ENCODE measurements at places on chromosomes 13 and 19.

- no peak for DNase-seq
These were observed 291.9 kb downstream of the PCDH20 start for GRCh38 chr13:61123538-61124289.

- no peak for DNase-seq
These were observed 780 bp upstream of the GTF2F2 start for GRCh38 chr13:45119469-45119990.

DNA sequence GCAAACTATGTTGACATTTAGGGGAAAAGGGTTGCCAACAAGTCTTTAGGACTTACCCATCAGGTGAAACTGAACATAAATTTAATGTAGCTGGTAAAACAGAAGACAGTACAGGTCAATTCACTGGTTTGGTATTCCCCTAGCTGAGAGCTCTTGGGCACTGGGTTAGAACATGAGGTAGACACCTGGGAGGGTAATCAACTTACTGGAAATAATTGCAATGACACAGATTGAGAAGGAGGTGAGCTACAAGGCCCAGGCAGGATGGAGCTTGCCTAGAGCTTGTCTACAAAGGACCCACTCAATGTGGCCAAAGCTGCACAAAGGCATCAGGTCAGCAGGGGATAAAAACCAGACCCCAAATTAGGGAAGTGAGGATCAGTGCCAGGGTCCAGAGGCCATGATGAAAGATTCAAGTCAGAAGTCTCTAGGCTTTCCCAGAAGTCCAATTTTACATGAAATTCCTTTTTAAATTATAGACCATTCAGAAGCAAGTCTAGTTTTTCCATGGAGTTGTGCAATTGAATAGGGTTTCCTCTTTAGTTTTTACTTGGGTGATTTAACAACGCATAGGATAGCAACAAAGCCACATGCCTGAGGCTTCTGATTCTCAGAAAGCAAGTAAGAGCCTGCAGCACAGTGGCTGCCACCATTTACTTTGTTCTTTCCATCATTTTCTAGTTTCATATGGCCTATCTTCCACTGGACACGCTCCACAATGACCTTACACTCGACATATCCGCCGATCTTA is 194.0 kb downstream of the NDFIP2 start:
- DNase-seq: no peak

DNA sequence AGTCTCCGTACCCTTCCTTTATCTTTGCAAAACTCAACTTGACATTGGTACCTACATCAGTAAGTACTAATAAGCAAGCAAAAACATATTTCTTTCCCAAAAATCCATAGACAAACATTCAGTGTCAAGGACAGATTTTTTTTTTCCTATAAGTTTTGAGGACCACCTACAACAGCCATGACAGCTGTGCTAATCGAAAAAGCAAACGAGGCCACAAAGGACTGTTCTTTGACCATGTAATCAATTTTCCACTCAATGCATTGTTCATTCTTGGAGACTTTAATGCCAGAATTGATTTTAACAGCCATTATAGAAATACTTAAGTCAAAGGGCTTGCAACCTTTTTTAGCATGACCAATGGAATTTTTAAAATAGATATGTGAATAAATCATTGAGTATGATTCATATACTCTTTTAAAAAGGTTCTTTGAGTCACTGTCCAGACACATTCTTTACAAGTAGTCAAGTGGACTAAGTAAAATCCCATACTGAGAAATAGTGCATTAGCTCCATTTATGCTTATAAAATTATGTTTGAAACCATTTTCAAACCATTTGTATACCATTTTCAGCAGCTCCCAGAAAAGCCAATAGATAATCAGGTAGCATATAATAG is 323.9 kb downstream of the MZT1 start:
- no peak for DNase-seq

- DNase-seq: peak; percentile 76
These were observed 60.1 kb downstream of the RNASEH2B start for GRCh38 chr13:50969691-50970090.

All from NCI-H524 (cell line).